Iris pigment epithelial cell (primary cell): ENCODE measurements at places on chromosomes 11 and 22.

GRCh38 chr11:85889676-85890579, 34.7 kb downstream of the CCDC83 start:
- DNase-seq = peak; percentile 81

- peak; percentile 24 for DNase-seq
These were observed 194.3 kb upstream of the NARS2 start for GRCh38 chr11:78768971-78769370.

GRCh38 chr22:44049486-44050231, 25.6 kb downstream of the PARVB start:
- DNase-seq = no peak

DNA sequence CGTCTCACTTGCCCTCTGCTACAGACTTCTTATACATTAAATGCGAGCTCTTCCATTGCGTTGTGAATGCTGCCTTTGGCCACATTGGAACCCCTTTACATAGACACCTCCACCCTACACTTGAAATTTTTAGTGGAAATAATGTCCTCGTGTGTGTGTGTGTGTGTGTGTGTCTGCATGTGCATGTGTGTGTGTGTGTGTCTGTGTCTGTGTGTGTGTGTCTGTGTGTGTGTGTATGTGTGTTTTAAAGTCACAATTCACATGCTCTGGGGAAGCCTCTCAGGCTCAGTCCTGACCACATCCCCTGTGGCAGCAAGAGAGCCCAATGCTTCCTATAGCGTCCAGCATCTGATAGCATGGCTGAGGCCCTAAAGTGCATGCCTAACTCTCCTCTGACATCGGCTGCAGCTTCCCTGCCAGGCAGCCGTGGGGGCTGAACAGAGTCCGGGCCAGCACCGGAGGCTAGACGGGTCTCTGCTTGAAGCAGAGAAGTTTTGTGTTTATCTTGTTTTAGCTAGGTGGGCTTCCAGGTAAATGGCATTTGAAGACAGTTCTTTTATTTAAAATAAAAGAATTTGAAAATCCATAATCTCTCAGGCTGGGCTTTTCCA, 64.5 kb upstream of the EMID1 start:
- DNase-seq = no peak

- DNase-seq = peak; percentile 90
These were observed at the start of gene NDUFV1 for GRCh38 chr11:67606492-67607295. TSS of gene NDUFV1 (plus strand) at chr11:67606936. CDS start at chr11:67607005, 69 bp downstream.

- no peak for DNase-seq
These were observed 14.0 kb downstream of the ARVCF start for GRCh38 chr22:20002636-20003035.

GRCh38 chr11:46836431-46836830, 9.6 kb downstream of the CKAP5 start:
- no peak for DNase-seq

DNA sequence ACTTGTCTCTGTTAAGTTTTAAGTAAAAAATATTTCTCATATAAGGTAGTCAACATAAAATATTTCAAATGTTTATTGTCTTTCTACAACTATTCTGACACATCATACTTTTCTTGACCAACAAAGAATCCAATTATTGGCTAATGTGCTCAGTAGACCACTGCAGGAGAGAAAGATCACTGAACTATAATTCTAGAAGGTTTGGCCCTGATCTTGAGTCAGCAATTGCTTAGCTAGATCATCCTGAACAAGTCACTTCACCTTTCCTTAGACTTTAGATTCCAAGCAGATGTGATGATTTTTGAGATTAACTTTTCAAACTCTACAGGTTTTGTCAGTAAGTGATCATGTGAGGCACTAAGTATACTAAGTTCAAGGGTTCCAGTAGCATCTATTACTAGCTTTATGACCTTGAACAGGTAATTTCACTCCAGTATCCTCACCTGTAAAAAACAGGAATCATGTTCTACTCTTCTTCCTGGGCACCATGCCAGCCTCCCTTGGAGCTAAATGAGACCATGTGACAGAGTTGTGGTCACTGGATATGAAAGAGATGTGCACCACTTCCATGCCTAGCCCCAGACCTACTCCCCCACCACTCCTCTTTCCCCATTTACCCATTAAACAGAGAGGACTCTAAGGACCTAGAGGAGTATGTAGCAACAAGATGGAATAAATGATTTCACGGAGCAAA, 17.3 kb downstream of the PGM2L1 start:
- peak; percentile 56 for DNase-seq
